ENCODE measurements at places on chromosomes 6 and 20. TPM values are rescaled to one million over a fixed set of nuclear protein-coding genes. Genes with fewer than 3 reads are reported as not detected.

DNA sequence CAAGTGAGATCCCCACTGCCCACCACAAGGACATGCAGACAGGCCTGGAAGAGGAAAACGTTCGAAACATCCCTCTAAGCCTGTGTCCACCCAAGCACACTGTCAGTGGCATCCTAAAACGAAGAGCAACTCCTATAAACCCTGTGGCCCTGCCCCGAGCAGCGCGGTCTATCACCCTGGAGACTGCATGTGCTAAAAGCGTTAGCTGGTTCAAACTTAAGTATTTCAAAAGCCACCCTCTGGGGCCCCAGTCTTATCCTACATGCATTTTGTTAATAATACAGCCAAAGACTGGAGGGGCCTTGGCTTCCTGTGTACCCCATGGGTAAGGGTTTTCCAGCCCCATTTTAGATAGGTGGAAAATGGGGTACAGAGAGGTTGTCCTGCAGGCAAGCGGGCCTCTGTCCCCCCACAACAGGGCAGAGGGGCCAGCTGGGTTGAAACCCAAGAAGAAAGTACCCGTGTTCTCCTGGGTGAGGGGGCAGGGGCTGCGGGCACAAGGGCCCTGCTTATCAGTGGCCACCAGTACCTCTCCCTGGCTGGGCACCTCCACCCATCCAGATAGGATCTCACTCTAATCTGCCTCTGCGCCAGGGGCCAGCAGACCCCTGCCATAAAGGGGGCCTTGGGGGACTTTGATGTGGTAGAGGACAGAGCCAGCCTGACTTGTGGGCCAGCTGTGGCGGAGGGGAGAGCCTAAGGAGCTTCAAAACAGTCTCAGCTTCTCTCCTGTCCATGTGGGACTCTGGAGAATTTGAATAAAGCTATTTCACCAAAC, 28.3 kb downstream of the PREX1 start:
- H3K4me1 ChIP-seq, result peaks cover 50% of the 10 kb centered on the region
- peak overlapping the region; percentile 66 for H3K27ac ChIP-seq
- no peaks in the 10 kb centered on the region for H3K36me3 ChIP-seq
- no peak for DNase-seq
- H3K4me3 ChIP-seq, result no peak overlapping the region

GRCh38 chr6:135939208-135939591, 87.7 kb downstream of the PDE7B start:
- H3K27ac ChIP-seq, result no peak overlapping the region
- H3K36me3 ChIP-seq, result no peaks in the 10 kb centered on the region
- peaks cover 10% of the 10 kb centered on the region for H3K27me3 ChIP-seq
- no peak for DNase-seq
- H3K4me1 ChIP-seq, result no peaks in the 10 kb centered on the region
- H3K4me3 ChIP-seq, result no peak overlapping the region

The TRIM31 gene
- total RNA-seq, result not detected

The TUBB2B gene
- total RNA-seq, result 158 TPM

GRCh38 chr6:72621291-72622093, at the start of gene KCNQ5:
Gene KCNQ5 (plus strand): TSS chr6:72622064.
- peak within 1 kb of the TSS; percentile 73 for H3K4me3 ChIP-seq
- peak within 1 kb of the TSS; percentile 66 for H3K27ac ChIP-seq
- peak; percentile 36 for DNase-seq
- H3K27me3 ChIP-seq, result no peaks in the 10 kb centered on the region
- peaks cover 35% of the 10 kb centered on the region for H3K4me1 ChIP-seq

The STMND1 gene
- total RNA-seq, result not detected

DNA sequence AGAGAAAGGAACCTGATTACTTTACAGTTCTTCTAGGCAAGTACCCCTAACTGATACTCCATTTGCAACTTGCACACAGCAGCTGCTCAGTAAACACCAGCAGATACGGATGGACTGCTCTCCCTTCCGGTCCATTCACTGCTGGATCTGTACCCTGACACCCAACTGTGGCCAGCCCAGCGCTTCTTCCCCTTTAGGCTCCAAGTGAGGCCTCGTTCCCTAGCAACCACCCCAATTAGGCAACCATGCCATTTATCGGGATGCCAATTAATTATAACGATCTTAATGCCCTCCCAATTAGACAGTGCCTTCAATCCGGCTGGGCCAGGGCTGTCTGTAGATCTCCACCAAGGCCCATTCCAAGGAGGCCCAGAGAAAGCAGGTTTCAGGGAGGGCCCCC, 3.2 kb downstream of the SULF2 start:
- H3K4me1 ChIP-seq, result peaks cover 15% of the 10 kb centered on the region
- no peak overlapping the region for H3K4me3 ChIP-seq
- no peak for DNase-seq
- H3K27ac ChIP-seq, result no peak overlapping the region

The CENPB gene
- 101 TPM for total RNA-seq

DNA sequence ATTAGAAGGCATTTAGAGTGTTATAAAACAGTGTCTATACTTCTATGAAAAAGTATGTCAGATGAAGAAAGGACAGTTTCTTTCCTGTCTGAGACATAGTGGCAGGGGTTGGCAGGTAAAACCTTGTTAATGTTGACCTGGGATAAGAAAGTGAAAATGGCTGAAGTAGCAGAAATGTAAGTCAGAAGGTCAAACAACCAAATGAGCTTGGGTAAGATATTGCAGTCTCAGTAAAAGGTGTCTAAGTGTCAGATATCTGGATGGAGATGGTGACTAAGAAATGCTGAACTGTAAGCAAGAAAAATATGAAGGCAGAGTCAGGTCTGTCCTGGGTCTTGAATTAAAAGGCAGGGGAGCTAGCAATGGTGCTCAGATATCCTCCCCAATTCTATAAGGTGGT, 400.3 kb downstream of the CD109 start:
- no peak overlapping the region for H3K27ac ChIP-seq
- H3K4me1 ChIP-seq, result no peaks in the 10 kb centered on the region
- no peak for DNase-seq
- H3K36me3 ChIP-seq, result no peaks in the 10 kb centered on the region

The HEY2 gene
- total RNA-seq, result 0.32 TPM

GRCh38 chr6:132142308-132142707, 191.1 kb upstream of the CCN2 start:
- H3K27ac ChIP-seq, result no peak overlapping the region
- H3K27me3 ChIP-seq, result peaks cover 5% of the 10 kb centered on the region
- H3K4me1 ChIP-seq, result no peaks in the 10 kb centered on the region
- DNase-seq, result no peak

DNA sequence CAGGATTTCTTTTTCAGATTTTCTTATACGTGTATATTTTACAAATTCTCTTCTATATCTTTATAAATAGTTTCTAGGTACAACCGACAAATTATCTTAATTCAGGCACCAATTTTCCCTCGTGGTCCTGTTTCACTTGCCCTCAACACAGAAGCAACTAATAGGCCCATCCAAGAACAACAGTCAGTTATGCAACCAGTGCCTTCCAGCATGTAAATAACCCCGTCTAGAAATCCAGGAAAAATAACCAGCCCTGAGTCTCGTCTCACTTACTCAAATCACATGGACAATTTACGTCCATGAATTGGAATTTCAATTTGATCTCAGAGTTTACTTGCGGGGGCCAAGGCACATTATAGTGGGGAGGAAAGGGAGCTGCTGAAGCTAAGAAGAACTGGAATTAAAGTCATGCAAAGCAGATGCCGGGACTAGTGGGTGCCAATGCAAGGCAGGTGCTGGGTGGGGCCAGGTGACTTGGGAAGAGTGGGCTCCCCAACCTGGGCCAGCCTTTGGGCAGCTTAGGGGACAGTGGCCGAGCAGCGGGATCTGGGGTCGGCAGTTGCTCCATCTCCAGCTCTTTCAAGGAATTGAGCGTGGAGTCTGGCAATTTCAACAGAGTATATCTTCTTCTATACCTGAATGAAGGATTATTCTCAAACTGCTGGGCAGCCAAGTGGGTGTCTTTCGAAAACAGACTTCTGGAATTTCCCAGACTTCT, 121.7 kb downstream of the EDN3 start:
- H3K4me1 ChIP-seq, result no peaks in the 10 kb centered on the region
- peaks cover 24% of the 10 kb centered on the region for H3K27me3 ChIP-seq
- no peak overlapping the region for H3K27ac ChIP-seq
- H3K36me3 ChIP-seq, result no peaks in the 10 kb centered on the region

The HLA-DQA2 gene
- total RNA-seq, result not detected

DNA sequence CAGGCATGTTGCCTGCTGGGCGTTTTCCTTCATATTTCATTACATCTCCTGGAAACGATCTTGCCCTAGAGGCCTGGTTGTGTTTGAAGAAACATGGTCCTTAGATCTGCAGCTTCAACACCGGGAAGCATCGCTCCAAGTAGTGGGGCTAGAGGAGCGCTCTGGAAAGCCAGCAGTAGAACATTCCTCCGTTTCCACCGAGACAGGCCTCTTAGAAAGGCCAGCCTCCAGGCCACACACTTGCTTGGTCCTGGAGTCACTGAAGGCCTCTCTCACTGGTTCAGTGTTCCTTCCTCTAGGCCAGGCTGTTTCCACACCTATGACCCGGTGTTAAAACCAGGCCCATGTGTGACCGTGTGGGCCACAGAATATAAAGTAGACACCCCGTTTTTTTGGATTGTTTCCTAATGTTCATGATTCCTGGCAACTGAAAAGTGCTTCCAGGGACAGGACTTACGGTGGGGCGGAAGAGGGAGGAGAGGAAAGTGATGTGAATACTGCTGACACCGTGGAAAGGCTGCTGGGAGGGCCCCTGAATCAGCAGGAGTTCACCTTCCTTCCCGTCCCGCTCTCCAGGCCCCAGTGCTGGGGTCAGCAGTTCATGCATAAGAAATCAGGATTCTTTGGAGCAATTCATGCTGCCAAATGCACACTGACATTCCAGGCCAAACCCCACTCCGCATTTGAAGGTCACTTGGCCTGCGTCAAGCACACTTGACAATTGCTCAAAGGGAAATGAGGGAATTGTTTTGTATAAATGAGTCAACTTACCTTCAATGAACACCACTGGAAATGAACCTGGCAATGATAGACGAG, 83.8 kb downstream of the IYD start:
- H3K27me3 ChIP-seq, result no peaks in the 10 kb centered on the region
- no peaks in the 10 kb centered on the region for H3K4me1 ChIP-seq
- H3K27ac ChIP-seq, result no peak overlapping the region

GRCh38 chr20:34774449-34774848, 51.0 kb downstream of the NCOA6 start:
- no peak for DNase-seq
- H3K4me1 ChIP-seq, result no peaks in the 10 kb centered on the region
- no peaks in the 10 kb centered on the region for H3K27me3 ChIP-seq
- H3K36me3 ChIP-seq, result peaks cover 31% of the 10 kb centered on the region
- no peak overlapping the region for H3K27ac ChIP-seq

- no peak for DNase-seq
- no peaks in the 10 kb centered on the region for H3K27me3 ChIP-seq
- peaks cover 5% of the 10 kb centered on the region for H3K4me1 ChIP-seq
- H3K27ac ChIP-seq, result no peak overlapping the region
- H3K4me3 ChIP-seq, result no peak overlapping the region
- H3K36me3 ChIP-seq, result no peaks in the 10 kb centered on the region
Observed at GRCh38 chr6:53530346-53530745, 14.6 kb downstream of the GCLC start.

DNA sequence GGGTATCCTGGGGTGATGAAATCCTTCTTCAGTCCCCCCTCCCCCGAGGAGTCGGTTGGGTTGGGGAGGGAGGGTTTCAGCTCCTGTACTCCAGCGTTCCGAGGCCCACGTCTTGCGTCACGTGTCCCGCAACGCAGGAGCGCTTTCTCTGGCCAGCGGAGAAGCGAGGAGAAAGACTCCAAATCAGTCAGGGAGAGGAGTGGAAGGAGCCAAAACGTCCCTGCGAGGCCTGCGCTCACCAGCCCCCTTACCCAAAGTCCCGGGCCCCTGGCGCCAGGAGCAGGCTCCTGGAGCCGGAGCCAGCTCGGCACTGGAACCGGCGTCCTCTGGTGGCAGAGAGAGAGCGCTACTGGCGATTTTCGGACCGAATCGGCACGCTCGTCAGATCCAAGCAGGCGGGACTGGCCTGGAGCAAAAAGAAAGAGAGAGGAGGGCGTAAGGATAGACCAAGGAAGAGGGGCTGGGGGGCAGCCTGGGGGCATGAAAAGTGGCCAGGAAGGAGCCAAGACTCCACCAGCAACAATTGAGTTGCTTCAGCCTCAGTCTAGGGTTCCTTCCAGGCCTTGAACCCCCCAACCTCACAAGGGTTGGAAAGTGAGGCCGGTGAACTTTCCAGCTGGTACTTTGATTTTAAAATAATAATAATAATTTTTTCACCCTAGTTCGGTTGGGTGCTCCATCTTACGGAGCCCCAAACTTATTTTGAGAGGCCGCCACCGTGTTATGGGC, at the start of gene GNAS:
Gene GNAS (plus strand): TSS at position 174 of the 729 bp plus-strand sequence.
- peak; percentile 73 for DNase-seq
- peaks cover 8% of the 10 kb centered on the region for H3K4me1 ChIP-seq
- peak within 1 kb of the TSS; percentile 67 for H3K4me3 ChIP-seq

The HS3ST5 gene
- total RNA-seq, result not detected

The BFSP1 gene
- 7.4 TPM for total RNA-seq

The TULP1 gene
- total RNA-seq, result 0.66 TPM

The PPP1R16B gene
- 0.17 TPM for total RNA-seq
